ENCODE measurements at places on chromosomes 1 and 21.

DNA sequence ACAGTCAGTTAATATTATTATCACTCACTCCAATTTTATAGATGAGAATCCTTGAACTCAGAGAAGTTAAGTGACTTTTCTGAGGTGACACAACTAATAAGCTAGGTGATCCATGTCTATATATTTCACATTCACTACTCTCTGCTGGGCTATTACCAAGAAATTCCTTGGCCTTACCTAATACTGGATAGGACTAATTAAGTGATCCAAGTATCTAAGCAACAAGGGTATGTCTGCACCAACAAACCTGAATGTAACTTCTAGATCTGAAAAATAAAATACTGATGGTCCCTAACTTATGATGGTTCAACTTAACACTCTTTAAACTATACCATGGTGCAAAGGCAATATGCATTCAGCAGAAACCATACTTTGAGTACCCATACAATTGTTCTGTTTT lies 14.8 kb upstream of the CASQ2 start:
- no peak for DNase-seq

DNA sequence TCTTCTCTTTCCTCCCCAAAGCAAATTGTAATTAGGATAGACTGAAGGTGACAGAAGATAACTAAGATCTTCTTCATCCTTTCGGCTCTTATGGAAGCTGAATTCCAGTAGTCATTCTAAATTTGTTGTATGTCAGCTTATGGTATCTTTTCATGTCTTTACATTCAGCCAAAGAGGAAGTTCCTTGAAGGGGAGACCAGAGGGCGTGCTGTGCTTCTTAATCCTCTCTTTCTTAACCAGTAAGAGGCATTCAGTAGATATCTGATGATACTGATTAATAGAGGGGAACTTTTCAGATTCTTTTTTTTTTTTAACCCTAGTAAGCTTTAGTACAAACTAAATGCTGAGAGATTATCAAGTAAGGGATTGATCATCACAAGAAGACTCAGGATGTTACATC lies 102.3 kb downstream of the OSBPL9 start:
- no peak for DNase-seq

DNA sequence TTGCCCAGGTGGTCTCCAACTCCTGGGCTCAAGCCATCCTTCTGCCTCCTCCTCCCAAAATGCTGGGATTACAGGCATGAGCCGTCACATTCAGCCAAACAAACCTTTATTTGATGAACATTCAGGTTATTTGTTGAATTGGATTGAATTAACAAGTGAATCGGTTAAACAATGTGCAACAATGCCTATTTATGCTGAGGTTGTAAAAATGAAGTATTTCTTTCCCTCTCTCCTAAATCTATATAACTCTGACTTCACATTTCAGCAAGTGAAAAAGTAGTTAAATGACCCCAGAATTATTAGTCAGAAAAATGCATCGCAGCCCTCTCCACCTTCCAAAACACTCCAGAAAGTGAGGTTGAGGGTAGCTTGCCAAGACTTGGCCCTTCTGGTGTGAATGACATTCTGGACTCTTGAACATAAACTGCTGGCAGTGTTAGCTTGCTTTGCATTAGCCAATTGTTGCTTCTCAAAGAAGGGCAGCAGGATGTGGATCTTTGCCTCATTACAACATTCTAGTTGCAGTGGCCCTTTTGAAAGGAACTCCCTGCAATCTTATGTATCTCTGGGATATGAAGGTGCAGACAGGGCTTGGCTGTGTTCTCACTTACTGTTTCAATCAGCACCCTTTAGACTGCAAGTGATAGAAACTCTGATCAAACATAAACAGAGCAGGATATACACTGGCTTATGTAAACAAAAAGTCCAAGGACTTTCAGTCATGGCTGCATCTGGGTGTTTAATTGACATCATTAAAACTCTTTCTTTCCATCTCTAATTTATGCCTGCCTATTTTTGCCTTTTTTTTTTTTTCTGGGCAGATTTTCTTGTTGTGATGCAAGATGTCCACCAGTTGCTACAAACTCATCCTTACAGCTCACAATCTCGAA lies 22.4 kb downstream of the EDN2 start:
- no peak for DNase-seq

DNA sequence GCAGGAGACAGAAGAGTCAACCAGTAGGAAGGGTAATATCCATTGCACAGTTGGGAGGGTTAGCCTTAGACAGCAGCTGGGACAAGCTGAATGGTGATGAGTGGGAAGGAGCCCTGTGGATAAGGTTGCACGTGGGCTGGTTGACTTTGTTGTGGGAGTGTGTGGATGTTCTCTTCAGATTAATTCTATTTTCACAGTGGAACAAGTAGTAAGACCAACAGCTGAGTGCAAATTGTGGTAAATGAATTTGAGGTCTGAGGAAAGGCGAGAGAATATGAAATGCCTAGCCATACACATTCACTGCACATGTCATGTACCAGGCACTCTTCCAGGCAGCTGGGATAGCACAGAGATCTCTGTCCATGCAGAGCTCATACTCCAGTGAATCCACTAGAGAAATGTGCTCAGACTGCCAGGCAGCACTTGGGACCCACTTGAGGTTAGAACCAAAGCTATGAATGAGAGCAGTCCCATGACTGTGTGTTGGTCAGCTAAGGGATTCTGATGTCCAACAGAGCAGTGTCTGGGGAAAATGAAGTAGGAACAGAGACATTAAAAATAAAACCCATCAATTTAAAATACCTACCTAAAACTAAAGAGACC lies 25.2 kb upstream of the VTCN1 start:
- no peak for DNase-seq

DNA sequence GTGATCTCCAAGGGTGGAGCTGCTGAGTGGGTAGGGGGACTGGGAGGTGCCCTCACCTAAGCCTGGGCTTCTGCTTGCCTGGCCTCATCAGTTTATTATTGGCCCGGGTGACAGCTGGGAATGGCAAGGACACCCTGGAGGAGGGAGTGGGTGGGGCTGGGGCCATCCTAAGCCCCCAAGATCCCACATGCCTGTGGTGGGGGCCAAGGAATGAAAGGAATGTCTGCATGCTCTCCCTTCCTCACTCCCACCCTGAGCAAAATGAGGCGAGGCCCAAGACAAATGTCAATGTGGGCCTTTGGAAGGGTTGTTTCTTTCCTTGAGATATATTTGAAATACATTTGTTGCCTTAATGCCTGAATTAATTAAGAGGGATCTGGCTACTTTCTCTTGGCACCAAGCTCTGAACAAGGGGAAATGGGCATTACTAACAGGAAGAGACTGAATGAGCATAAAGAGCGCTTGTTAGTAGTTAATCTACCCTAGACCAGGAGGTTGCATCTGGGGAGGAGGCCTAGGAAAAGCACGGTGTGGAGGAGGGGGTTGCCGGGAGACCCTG lies 19.7 kb upstream of the CHI3L1 start:
- no peak for DNase-seq

- DNase-seq = no peak
Observed at GRCh38 chr1:189405419-189405818, 1072.2 kb downstream of the BRINP3 start.

DNA sequence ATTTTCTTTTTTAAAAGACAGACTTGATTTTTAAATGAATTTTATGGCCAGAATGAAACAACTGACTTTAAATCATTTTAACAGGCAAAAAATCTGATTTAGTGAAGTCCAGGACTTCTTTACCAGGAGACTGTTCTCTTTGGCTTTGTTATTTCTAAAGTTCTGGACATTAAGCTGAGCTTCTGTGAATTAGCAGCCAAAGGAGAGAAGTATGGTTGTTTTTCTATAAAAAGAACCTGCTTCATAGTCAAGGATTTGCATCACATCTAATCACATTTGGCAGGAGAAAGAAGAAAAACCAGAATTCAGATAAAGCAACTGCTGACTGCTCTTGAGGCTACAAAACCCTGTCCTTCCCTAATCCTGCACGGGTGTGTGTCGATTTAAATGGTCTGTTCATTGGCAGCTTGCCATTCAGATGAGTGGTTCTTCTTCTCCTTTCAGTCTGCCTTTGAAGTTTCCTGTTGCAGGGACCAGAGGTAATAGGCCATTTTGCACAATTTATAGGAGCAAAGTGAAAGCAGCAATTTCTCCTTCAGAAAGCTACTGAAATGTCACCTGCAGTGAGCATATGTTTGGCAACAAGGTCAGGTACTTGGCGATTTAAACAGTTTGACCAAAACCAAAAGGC lies 215.4 kb downstream of the OLFM3 start:
- DNase-seq = no peak

DNA sequence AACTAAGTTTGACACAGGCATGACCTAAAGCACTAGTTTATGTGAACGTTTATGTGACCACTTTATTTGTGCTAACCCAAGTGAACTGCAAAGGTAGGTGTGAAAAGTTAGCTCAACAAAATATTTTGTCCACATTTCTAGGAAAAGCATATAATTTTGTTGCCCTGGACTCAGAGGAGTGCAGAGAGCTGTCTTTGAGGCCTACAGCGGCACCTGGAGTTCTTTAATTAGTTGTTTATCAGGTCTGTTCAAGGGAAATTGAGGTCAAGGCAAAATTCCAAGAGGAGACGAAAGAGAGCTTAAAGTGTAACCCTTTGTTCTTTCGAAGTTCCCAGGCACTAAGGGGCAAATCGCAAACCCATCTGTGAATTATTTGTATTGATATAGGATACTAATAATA lies 1.3 kb downstream of the GIPC2 start:
- DNase-seq = no peak

DNA sequence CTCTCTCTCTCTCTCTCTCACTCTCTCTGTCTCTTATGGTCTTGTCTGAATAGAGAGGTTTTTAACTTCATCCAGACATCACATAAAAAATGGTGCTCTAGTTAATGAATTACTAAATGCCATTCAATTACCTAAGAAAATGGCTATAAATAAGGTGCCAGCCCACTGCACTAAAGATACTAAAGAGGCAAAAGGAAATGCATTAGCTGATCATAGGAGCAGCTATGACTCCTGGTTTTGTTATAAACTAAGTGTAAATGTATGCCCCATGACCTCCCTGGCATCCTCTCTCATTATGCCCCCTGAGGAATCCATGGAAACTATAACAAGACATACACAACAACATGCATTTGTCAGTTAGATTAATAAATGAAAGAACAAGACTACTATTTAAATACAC lies 57.5 kb upstream of the PDC start:
- DNase-seq = no peak

DNA sequence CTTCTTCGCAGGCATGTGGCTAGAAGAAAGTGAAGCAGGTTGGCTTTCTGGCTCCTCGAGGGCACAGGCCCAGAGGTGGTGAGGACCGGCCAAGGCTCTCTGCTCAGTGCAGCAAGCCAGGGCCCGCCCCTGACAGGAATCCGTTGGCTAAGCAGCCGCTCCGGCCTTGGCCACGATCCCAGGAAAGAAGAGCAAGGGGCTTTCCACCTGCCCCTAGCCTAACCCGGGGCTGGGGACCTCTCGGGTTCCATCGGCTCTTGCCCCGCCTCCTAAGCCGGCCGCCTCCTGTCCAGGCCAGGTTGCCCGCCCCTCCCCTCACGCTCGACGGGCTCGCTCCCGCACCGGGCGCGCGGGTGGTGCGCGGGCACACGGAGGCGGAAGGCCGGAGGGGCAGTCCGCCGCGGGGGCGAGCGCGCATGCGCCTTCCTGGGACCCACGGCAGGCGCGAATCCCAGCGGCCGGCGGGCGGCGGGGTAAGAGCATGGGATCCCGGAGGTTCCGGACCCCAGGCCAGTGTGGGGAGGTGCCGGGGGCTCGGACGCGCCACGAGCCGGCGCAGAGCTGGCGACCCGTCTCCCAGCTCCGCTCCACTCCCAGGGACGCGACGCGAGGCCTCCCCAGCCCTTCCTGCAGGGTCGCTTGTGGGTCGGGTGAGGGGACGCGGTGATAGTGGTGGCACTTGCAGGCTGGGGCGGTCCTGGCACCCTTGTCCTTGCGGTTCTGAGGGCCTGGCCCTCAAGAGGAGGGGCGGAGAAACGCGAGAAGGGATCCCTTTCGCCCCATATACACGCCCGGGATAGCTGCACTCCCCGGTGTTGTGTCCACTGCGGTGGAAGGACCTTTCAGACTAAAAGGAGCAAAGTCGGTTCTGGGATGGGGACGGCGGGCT lies at the start of gene ALG6:
ALG6 (plus strand) TSS at position 413 of the 889 bp plus-strand sequence. CDS start 3,351 bp downstream, outside the sequence.
- DNase-seq = peak; percentile 88

DNA sequence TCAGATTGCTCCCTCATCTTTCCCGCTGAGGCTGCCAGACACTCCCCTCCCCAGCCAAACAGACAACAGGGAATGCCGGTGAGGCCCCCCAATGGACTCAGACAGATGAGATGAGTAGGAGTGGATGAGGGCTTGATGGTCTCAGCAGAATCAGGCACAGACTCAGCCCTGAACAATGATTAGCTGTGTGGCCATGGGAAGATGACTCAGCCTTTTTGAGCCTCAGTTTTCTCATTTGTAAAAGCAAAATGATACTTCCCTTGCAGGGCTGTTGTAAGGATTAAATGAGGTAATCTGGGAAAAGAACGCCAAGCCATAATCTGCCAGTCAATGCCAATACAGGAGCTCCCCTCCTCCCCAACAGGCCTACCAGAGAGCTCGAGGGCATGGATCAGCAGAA lies 12.4 kb downstream of the C1orf198 start:
- no peak for DNase-seq

GRCh38 chr1:205226868-205227583 lies 720 bp upstream of the TMCC2 start:
- no peak for DNase-seq

GRCh38 chr1:23727362-23727811 lies 15.9 kb upstream of the ELOA start:
- no peak for DNase-seq

DNA sequence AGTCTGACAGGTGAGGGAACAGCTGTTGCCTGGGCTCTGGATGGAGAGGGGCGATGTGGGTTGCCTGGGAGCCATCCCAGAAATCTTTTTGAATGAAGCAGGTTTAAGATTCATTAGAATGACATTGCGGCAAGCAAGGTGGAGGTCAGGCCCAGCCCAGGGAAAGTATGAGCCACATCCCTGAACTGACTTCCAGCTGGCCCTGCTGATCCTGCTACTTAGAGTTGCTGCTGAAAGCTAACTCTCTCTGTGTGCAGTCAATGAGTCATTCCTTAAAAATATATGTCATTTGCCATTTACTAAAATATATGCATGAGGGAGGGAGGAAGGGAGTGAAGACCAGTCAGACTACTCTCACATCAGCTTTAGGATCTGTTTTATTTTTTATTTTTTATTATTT lies 54.3 kb upstream of the RAB3GAP2 start:
- no peak for DNase-seq

DNA sequence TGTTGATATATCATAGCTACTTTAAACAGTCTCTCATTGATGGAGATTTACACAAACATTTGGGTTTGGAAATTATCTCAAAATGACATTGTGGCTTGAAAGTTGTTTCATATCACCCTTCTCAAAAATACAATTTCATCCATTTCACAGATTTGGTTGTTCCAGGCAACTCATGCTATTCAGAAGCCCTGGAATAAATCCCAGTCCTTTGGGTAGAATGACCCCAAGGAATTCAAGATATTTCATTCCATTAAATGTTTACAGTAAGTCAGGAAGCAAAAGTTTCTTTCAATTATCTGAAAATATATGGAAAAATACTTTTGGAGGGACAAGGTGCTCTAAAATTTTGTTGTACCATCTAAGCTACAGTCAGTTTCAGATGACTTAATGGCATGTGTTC lies 27.1 kb downstream of the MPZL1 start:
- DNase-seq = no peak
